Right atrium auricular region (tissue), 2 donors: ENCODE measurements at places on chromosomes 5 and 9. TPM values are rescaled to one million over a fixed set of nuclear protein-coding genes. Genes with fewer than 3 reads are reported as not detected.
A peak's percentile ranks its signal among the peaks of the same experiment; 100 is the strongest.

DNA sequence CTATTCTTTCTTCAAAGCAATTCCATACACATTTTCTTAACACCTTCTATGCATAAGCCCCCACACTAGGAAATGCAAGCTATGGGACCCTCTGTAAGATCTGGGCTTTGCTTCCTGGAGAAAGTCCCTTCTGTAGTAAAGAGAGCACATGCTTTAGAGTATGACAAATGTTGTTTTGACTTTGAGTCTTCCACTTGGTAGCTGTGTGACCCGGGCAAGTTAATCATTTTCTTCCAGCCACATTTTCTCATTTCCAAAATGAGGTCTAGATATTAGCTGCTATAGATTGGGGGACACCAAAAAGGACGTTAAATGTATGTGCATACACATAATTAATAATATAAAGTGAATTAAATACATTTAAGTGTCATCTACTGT is 334.0 kb downstream of the NFIB start:
- no peaks in the 10 kb centered on the region for H3K4me1 ChIP-seq
- no peaks in the 10 kb centered on the region for H3K36me3 ChIP-seq
- no peak for DNase-seq
- no peak overlapping the region for H3K27ac ChIP-seq

- H3K27ac ChIP-seq, result no peak overlapping the region
- no peak overlapping the region for H3K4me3 ChIP-seq
- peaks cover 4% of the 10 kb centered on the region for H3K4me1 ChIP-seq
- no peaks in the 10 kb centered on the region for H3K36me3 ChIP-seq
Observed at GRCh38 chr9:93004561-93004960, 53.9 kb upstream of the SUSD3 start.

DNA sequence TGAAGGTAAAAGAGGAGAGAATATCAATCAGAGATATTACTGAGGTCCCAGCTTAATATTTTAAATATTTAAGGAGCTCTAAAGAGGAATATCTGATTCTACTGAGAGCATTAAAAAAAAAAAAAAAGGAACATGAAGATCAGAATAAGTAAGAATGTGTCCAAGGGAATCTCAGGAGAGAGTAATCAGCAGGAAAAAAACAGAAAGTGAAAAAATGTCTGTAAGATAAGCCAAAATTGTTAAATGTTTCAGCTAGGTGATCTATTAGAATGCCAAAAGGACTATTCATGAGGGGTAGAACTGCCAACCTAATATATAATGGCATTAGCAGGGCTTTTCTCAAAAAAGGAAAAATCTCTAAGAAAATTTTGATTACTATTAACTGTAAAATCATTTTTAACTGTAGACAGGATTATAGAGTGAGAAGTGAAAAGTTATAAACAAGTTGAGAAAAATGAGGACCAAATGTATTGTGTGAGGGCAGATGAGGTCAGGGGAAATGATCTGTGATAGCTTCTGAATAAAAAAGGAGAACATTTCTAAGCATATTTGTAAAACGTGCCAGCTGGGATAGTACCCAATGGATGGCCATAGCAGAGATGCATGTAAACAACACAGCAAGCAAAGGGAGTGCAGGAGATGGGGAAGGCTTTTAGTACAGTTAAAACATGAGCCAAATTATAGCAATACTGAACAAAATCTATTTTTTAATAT is 9.4 kb upstream of the RHOBTB3 start:
- no peak overlapping the region for H3K27ac ChIP-seq
- no peaks in the 10 kb centered on the region for H3K27me3 ChIP-seq
- H3K36me3 ChIP-seq, result no peaks in the 10 kb centered on the region
- no peak for DNase-seq

- no peaks in the 10 kb centered on the region for H3K27me3 ChIP-seq
- no peak overlapping the region for H3K27ac ChIP-seq
- DNase-seq, result no peak
- H3K36me3 ChIP-seq, result no peaks in the 10 kb centered on the region
- no peaks in the 10 kb centered on the region for H3K4me1 ChIP-seq
Observed at GRCh38 chr9:128762671-128763449, 8.9 kb downstream of the ZER1 start.

- H3K4me3 ChIP-seq, result no peak overlapping the region
- DNase-seq, result no peak
- H3K4me1 ChIP-seq, result no peaks in the 10 kb centered on the region
- H3K27ac ChIP-seq, result no peak overlapping the region
- no peaks in the 10 kb centered on the region for H3K27me3 ChIP-seq
- no peaks in the 10 kb centered on the region for H3K36me3 ChIP-seq
Observed at GRCh38 chr9:132698989-132699388, 28.7 kb downstream of the GTF3C4 start.

GRCh38 chr5:158483281-158483860 is 616.3 kb downstream of the EBF1 start:
- DNase-seq, result no peak
- no peaks in the 10 kb centered on the region for H3K36me3 ChIP-seq
- peaks cover 30% of the 10 kb centered on the region for H3K4me1 ChIP-seq
- peak overlapping the region; percentile 62 for H3K27ac ChIP-seq
- H3K4me3 ChIP-seq, result no peak overlapping the region

DNA sequence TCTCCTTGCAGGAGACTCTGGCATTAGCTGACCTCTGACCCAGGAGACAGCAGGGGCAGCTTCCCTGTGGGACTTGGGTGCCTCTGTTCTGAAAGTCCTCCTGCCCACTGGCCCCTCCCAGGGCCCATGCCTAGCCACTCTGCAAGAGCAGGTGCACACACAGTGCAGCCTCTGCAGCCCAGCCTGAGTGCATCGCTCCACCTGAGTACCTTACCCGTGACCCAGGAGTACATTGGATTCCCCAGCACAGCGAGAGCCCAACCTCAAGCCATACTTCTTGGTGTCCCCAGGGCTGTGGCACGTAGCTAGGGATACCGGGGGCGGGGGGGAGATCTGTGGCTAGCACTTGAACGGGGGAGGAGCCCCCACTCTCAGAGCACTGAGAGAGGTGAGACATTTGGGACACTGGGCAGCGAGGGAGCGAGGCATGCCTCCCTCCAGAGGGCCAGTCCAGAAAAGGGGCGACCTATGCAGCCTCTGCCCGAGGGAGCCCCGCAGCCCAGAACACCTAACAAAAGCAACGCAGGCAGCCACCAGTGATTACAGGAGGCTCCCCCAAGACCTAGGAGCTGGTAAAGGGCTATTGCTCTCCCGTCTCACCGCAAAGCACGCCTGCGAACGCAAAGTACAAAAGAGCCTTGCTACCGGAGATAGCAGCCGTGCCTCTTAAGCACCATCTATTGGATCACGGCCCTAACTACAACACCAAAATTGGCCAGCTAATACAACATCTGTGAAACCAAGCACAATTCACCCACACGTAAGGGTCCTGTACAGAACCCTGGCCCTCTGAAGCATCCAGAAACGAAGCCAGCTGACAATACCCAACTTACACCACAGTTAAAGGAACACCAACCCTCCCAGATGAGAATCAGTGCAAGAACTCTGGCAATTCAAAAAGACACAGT is 826 bp upstream of the PRDM9 start:
- H3K27me3 ChIP-seq, result no peaks in the 10 kb centered on the region
- no peak overlapping the region for H3K4me3 ChIP-seq
- DNase-seq, result no peak
- H3K4me1 ChIP-seq, result no peaks in the 10 kb centered on the region
- no peaks in the 10 kb centered on the region for H3K36me3 ChIP-seq

DNA sequence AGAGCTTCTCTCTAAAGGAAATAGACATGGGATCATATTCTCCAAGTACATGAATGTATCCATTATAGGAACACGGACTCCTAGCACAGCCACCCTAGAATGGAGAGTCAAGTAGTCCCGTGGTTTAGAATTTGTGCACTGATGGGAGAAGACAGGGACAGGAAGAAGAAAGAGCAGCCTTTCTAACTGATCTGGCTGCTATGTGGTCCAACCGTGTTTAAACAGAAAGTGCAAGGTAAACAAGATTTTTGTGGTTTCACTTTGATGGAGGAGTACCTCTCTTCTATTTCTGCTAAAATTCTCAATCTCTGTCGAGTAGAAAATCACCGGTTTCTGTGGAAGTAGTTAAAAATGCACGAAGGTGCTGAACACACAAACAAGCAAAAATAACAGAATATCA is 171.3 kb downstream of the ST8SIA4 start:
- no peak overlapping the region for H3K4me3 ChIP-seq
- H3K27me3 ChIP-seq, result no peaks in the 10 kb centered on the region
- no peak for DNase-seq
- H3K4me1 ChIP-seq, result no peaks in the 10 kb centered on the region
- H3K36me3 ChIP-seq, result no peaks in the 10 kb centered on the region

DNA sequence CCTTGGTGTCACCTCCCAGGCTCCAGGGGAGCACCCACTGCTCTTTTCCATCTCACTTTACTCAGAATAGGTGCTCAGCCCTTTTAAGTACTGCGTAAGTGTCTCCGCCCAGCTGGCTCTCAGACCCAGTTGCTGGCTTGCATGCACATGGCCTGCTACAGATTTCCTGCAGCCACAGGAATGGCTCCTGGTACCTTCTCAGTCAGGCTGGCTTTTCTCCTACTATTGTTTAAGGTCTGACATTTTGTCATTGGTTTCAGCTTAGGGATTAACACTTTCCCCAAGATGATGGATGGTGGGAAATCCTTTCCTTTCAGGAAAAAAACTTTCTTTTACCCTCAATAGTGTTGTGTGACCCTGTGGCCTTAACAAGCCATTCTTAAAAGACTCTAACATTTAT is 1652.3 kb upstream of the WWC1 start:
- no peak overlapping the region for H3K27ac ChIP-seq
- H3K4me1 ChIP-seq, result no peaks in the 10 kb centered on the region
- DNase-seq, result no peak
- H3K36me3 ChIP-seq, result no peaks in the 10 kb centered on the region
- no peak overlapping the region for H3K4me3 ChIP-seq

GRCh38 chr9:89805571-89806292 is 200.9 kb downstream of the GADD45G start:
- H3K36me3 ChIP-seq, result no peaks in the 10 kb centered on the region
- peaks cover 41% of the 10 kb centered on the region for H3K4me1 ChIP-seq
- no peak overlapping the region for H3K4me3 ChIP-seq
- H3K27me3 ChIP-seq, result no peaks in the 10 kb centered on the region

RNF44 gene
- 10.7 TPM for total RNA-seq

CBY3 gene
- not detected for total RNA-seq
